Cerebellar nuclear complex (tissue), 1 donor: ENCODE measurements at places on chromosomes 4 and X.

DNA sequence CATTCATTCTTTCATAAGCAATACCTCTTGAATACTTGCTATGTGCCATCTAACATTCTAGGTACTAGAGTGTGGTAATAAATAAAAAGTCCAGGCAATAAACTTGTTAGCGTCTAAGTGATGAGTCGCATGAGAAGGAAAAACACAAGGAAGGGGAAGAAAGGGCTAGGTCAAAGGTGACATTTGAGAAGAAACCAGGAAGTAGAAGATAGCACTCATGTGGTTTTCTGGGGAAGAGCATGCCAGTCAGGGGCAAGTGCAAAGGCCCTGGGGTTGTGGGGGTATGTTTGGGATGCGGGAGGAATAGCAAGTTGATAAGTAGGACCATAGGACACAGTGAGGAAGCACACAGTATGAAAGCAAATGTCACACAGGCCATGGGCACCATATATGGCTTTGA lies 157.0 kb downstream of the TSPAN5 start:
- no peak for DNase-seq

GRCh38 chr4:2881431-2881830 lies 37.8 kb downstream of the ADD1 start:
- DNase-seq = no peak

DNA sequence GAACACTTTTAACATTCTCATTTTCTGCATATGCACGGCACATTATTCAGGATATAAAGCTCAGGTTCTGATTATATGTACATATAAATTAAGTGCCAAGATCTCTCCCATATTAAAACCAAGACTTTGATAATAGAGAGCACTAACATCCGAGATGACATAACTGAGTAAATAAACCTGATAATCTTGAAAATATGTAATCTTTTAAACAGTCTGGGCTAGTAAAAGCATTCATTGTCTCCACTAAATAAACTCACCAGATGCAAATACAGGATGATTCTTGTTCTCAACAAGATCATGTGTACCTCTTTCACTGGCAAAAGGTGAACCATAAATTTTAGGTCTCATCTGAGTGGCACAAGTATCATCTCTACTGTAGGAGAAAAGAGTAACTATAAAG lies 942.2 kb downstream of the TRAM1L1 start:
- DNase-seq = no peak

- DNase-seq = no peak
These were observed 26.2 kb upstream of the HGFAC start for GRCh38 chr4:3415471-3416141.

- DNase-seq = no peak
These were observed 94.1 kb upstream of the WDR17 start for GRCh38 chr4:175971388-175972179.

DNA sequence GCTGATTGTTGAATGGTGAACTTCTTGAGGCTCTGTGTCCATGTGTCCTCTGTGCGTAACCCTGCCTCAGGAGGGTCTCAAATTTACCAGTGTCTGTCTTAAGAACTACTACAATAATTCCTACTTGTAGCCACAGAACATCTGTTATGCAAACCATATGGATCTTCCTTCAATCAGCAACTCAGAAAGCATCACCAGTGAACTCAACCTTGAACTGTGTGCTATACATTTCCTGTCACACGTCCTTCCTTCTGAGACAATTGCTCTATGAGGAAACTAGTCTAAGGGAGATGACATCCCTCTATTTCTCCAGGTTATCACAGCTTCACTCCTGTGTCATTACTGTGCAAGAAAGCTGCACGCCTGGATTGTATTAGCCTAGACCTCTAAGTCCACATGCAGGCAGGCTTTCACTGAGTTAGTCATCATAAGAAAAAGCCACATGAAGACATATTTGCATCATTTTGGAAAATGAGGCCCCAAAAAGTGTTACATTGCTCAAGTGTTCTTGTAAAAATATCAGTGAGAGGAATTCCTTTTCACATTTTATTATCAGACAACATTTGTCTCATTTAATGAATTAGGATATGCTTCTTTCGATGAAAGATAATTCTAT lies 157.8 kb downstream of the AFF2 start:
- DNase-seq = no peak

DNA sequence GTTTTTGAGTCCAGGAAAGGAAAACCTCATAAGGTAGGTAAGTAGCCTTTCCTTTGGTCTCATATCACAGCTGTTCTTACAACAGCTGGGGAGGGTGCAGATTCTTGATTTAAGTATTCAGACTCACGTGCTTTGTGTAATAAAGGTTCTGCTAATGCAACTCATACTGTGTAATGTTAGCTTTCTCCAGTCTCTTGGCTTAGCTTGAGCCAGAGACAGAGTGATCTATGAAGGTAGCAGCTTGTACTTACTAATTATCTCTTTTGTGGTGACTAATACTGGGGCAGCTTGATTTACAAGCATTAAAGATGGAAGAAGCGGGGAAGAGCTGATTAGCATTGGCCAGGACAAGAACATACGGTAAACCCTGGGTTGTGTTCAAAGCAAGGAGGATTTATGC lies 80.3 kb downstream of the LNX1 start:
- no peak for DNase-seq
